ENCODE measurements at places on chromosomes 7 and 10.
A peak's percentile ranks its signal among the peaks of the same experiment; 100 is the strongest.

GRCh38 chr7:102230593-102230992 is 56.1 kb upstream of the SH2B2 start:
- DNase-seq = peak; percentile 73

DNA sequence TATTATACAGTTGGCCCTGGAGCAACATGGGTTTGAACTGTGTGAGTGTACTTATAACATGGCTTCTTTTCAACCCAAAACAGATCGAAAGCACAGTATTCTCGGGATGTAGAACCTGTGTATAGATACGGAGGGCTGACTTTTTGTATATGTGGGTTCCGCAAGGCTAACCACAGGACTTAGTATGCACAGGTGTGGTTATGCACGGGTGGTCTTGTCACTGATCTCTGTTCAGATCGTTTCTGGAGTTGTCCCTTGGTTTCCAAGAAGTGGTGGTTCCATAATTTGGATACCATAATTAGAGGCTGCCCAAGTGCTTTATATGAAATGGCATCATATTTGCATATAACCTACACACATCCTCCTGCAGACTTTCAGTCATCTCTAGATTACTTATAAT is 10.9 kb upstream of the BHLHA15 start:
- no peak for DNase-seq

- no peak for DNase-seq
Measured at GRCh38 chr7:91327346-91327745, 63.1 kb downstream of the FZD1 start.

GRCh38 chr10:88033793-88034192 is 170.4 kb downstream of the PTEN start:
- no peak for DNase-seq

DNA sequence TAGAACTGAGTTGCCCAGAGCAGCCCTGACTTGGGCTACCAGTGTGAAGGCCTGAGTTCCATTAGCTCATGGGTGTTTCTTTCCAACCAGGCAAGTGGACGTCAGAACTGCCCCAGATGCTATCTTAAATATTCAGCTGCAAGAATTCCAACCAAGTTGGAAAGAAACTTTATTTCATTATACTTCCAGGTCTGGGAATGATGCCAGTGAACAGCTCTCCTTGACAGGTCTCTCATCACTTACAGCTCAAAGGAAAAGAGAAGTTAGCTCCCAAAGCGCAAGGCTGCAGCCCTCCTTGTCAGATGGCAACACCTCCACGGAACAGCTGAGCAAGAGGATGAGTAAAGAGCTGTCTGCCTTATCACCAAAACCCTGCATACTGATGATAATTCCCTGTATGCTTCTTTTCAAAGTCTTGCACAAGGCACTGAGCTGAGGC is 255.5 kb upstream of the AOAH start:
- no peak for DNase-seq

GRCh38 chr7:108156897-108157605 is 26.9 kb upstream of the LAMB4 start:
- DNase-seq = no peak

GRCh38 chr7:105011831-105012502 is 2.0 kb upstream of the KMT2E start:
- no peak for DNase-seq

GRCh38 chr10:129415215-129416140 is 51.6 kb upstream of the MGMT start:
- no peak for DNase-seq

DNA sequence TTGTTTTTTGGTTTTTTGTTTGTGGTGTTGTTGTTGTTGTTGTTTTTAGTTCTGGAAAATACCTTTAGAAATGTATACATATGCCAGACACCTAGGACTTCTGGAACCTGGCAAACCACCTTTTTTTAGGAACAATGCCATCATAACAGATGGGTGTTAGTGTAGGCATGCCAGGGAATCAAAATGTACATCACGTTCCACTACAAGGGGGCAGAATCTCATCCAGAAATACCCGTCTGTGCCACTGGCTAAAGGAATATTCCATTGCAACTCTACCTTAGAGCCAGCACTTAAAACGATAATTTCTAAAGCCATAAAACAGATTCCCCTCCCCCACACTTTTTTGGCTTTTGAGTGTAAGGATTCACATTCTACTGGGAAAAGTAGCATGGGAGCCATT is 239.8 kb downstream of the ETV1 start:
- no peak for DNase-seq

DNA sequence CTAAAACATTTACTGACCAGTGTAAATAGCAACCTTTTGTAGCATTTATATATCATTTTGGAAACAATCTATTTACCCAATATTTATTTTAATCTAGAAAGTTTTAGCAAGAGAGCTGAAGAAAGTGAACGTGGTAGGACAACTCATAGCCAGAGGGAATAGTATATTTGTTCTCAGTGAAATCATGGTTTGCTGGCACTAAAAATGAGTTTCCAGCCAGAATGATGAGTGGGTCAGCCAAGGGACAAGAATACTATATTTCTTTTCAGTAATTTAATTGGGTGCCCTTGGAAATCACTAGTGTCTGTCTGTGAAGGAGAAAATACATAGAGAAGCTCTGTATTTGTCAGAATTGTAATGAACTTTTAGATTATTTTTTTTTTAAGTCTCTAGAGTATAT is 74.9 kb downstream of the MINPP1 start:
- peak; percentile 47 for DNase-seq

GRCh38 chr10:104349623-104350126 is 4.0 kb upstream of the CFAP58 start:
- DNase-seq = peak; percentile 79

DNA sequence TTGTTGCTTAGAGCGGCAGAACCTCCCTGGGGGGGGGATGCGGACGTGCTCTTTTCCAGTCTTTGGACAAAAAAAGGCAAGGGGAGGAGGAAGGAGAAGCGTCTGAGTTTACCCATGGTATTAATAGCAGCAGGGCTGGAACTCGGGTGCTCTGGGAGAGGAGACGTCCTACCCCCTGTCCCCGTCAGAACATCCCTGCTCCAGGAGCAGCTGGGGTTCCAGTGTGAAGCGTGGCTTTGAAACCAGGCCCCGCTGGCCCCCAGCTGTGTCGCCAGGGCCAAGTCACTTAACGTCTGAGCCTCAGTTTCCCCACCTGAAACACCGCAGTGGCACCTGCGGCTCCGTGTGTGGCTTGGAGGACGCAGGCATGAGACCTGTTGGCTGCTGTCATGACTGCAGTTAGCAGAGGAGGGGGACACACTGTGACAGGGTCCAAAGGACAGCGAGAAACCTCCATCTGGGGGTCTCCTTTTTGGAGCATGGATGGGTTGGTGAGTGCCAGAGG is 1.4 kb downstream of the AMZ1 start:
- DNase-seq = no peak

GRCh38 chr10:23694921-23695824 is 256.3 kb downstream of the OTUD1 start:
- DNase-seq = no peak

- DNase-seq = no peak
Measured at GRCh38 chr10:102354451-102354850, 41.1 kb upstream of the NFKB2 start.

DNA sequence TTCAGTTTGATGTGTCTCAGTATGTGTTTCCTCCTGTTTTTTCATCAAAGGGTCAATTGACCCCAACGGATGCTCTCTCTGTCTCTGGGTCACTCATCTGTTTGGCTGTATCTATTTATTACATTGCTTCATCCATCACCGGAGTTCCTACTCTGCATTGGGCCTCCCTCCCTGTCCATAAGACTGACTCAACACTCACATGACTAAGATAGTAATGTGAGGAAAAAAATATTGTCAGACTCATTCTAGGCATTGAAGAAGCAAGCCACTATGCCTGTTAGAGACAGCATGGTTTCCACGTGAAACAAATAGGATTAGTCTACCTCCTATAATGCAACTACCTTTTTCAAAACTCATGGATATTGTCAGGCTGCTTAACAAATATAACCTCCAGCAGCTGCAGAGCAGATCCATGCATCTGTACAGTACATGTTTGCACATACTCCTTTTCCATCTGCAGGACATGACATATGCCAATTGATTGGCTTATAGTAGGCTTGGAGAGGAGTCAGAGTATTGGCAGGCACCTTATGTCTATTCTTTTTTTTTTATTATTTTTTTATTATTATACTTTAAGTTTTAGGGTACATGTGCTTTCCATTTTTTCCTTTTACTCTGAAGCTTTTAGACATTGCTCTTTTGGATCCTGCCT is 275.2 kb downstream of the LRRTM3 start:
- DNase-seq = no peak

- DNase-seq = peak; percentile 23
Measured at GRCh38 chr7:151008143-151008510, 16.2 kb downstream of the ATG9B start.
